A549 treated with RU486 at 1 μM for 4 hours (cell line): ENCODE measurements at places on chromosomes 1 and 21. TPM values are rescaled to one million over a fixed set of nuclear protein-coding genes. Genes with fewer than 3 reads are reported as not detected.

Gene ZNF326
- 15.5 to 24.1 TPM (median 20.5 TPM) in 5 replicates for total RNA-seq

Gene RHBDL2
- 2.0 to 2.7 TPM (median 2.5 TPM) in 5 replicates for total RNA-seq

Gene FAM177B
- not detected in 5 replicates for total RNA-seq

Gene SIM2
- total RNA-seq, result 9.0 to 12.1 TPM (median 11.1 TPM) in 5 replicates

Gene C1orf210
- not detected in 5 replicates for total RNA-seq

Gene CFAP57
- 0.26 to 0.84 TPM (median 0.29 TPM) in 5 replicates for total RNA-seq

Gene SESN2
- 6.5 to 10.0 TPM (median 8.7 TPM) in 5 replicates for total RNA-seq

Gene ACKR1
- total RNA-seq, result not detected in 5 replicates

Gene CYP4A22
- not detected in 5 replicates for total RNA-seq

Gene SPRR1B
- not detected in 5 replicates for total RNA-seq

Gene CR2
- not detected in 5 replicates for total RNA-seq

Gene PDPN
- not detected in 5 replicates for total RNA-seq

Gene GNG4
- total RNA-seq, result 11.2 to 18.8 TPM (median 14.9 TPM) in 5 replicates

Gene KLHDC7A
- 1.1 to 1.6 TPM (median 1.3 TPM) in 5 replicates for total RNA-seq

Gene CNKSR1
- total RNA-seq, result 0.13 to 0.35 TPM (median 0.30 TPM) in 5 replicates

Gene GJA9
- total RNA-seq, result not detected in 5 replicates

Gene BNIPL
- 0.06 to 0.20 TPM (median 0.13 TPM) in 4 of 5 replicates, not detected in the other for total RNA-seq

Gene RAB25
- total RNA-seq, result 0.24 TPM in 1 of 5 replicates, not detected in the others
